ENCODE measurements at places on chromosomes 5 and 9.

DNA sequence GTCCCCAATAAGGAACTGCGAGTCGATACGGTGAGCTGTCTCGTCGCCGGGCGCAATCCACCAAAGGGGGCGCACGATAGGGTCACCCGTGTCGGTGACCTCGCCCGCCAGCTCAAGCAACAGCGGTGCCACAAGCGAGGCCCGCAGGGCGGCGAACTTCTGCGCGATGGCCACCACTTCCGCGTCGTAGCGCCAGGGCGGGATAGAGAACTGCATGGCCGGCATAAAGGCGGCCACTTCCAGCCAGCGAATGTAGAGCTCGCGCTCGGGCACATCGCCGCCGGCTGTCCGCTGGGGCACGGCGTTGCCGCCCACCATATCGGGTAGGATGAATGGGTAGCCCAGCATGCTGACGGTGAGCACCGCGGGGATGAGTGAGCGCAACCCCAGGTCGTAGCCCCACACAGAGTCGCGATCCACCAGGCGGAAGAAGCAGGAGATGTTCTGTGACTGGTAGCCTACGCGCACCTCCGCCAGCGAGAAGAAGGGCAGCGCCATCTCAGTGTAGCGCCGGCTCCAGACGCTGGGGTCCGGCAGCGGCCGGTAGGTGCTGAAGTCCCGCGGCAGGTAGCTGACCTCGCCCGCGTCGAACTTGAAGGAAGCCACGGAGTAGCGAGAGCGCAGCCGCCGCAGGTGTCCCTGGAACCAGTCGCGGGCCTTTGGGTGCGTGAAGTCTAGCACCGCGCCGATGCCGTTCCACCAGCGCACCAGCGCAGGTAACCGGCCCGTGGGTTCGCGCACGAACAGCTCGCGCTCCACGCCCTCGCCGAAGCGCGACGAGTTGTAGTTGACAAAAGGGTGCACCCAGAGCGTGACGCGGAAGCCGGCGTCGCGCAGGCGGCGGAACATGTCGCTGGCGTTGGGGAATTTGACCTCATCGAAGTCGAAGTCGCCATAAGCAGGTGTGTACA lies 5.5 kb downstream of the MYORG start:
- no peak for DNase-seq

DNA sequence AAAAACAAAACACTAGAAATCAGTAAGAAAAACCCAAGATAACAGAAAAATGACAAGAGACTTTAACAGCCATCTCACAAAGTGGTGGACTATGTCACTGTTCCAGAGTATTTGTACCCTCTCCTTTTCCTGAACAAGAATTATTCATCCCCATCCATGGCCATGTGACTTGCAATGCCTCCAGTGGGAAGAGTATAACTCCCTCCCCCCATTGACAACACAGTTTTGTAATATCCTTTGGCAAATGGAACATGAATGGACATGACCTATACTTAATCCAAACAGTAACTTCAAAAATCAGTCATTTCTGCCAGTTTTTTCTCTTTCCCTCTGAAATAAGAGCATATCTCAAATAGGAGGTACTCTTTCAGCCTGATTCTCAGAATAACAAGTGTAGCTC lies 33.9 kb downstream of the PTBP3 start:
- no peak for DNase-seq

DNA sequence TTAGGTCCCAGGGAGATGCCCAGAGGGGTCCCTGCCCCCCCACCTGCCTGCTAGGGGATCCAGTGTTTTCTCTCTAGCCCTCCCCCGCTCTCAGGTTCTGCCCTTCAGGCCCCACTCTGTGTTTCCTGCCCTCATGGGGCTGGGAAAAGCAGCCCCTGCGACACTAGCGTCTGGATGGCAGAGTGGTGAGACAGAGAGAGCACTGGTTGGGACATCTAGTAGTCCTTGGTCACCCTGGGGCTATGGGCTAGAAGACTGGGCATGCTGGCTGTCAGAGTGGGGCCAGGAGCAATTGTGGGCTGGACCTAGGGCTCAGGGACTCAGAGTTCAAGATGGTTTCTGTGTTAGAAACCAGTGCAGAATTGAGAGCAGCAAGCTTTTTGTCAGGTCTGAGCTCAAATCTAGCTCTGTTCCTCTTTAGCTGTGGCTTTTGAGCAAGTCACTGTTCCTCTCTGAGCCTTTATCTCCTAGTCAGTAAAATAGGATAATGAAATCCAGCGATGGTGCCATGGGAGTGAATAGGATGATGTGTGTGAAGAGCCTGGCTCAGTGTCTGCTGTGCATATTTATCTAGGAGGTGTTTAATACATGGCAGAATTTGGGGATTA lies 39.0 kb downstream of the RGS3 start:
- DNase-seq = no peak

- no peak for DNase-seq
These were observed 8.6 kb upstream of the ZNF169 start for GRCh38 chr9:94250456-94250855.

- DNase-seq = peak; percentile 34
These were observed 32.7 kb downstream of the PRUNE2 start for GRCh38 chr9:76873056-76873792.

- no peak for DNase-seq
These were observed 44.0 kb downstream of the FANCC start for GRCh38 chr9:95273369-95274022.

DNA sequence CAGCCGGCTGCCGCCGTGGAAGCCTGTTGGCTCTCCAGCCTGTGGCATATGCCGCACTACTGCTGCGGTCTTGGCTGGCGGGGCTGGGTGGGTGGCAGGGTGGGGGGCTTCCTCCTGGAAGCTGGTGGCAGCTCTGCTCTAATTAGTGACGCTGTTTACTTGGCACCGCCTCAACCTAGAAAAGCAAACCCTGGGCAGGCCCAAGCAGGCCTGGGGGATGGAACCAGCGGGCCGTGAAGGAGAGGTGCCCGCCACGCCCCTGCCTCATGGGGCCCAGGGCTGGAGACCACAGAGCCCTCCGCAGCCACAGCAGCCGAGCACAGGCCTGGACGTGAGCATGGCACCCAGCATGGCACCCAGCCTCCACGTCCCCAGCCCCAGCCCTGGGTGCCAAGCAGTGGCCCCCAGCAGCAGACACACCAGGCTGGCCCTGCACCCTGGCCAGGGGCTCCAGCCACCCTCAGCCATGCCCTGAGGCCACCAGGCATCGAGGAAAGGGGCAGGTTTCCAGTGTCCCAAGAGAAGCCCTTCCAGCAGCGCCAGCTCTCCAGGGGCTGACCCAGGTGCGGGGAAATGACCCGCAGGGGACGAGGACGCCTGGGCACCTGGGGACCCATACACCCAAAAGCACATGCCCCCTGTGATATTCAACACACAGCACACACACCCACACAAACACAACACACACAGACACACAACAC lies 5.4 kb upstream of the CCDC187 start:
- DNase-seq = peak; percentile 46

DNA sequence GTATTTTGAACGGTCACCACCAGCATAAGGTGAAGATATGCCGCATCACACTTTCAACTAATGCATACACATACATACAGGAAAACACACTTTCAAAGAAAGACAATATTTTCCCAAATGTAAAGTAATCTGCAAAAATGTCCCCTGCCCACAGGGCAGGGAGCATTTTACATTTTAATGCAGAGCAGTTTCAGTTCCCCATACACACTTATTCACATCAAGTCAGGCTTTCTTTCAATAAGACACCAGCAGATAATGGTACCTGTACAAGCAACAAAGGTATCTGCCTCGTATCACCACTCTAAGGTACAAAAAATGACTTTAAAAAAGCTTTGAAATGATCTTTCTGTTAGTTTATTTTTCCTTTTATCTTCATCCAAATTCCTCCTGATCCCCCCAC lies 247.1 kb upstream of the CCNG1 start:
- no peak for DNase-seq

DNA sequence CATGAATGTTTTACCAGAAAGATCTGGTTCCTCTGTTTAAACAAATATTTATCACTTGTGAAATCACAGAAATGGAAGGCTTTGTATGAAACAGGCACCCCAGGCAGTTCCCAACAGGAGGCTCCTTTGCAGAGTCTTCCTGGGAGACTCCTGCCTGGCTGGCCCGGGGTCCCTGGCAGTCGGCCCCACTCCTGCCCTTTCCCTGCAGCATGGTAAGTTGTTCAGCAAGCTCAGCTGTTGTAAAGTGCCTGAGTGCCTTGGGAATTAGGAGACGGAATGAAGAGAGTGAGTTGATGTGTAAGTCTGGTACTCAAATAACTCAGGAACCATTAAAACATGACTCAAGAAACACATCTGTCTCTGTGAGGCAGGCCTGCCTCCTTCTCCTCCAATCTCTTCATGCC lies 17.5 kb upstream of the LHFPL2 start:
- no peak for DNase-seq

- no peak for DNase-seq
These were observed 30.0 kb downstream of the GFPT2 start for GRCh38 chr5:180323160-180323559.

DNA sequence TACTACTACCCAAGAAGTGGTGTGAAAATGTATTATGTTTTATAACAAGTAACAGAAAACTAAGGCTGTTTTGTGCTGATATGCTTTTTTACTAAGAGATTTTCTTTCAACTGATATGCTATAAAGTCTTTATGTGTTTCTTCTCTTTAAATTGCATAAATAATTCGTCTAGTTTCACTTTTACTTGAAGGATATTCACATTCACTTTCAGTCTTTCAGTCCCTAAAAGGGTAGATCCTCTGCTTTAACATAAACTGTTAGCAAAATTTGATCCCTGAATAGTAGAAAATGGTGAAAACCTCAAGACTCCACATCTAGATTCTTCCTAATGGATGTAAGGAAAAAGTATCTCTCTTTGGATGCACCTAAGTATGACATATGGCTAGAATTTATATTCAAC lies 69.0 kb upstream of the FST start:
- DNase-seq = no peak

DNA sequence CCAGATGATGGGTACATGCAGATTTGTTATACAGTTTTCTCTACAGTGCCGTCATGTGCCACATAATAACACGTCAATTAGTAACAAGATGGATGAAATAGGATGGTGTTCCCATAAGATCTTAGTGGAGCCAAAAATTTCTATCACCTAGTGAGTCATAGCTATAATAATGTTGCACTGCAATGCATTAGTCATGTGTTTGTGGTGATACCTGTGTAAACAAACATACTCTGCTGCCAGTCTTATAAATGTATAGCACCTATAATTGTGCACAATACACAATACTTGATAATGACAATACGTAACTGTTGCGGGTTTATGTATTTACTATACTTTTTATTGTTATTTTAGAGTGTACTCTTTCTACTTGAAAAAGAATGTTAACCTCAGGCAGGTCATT lies 865.4 kb downstream of the MAT2B start:
- no peak for DNase-seq

DNA sequence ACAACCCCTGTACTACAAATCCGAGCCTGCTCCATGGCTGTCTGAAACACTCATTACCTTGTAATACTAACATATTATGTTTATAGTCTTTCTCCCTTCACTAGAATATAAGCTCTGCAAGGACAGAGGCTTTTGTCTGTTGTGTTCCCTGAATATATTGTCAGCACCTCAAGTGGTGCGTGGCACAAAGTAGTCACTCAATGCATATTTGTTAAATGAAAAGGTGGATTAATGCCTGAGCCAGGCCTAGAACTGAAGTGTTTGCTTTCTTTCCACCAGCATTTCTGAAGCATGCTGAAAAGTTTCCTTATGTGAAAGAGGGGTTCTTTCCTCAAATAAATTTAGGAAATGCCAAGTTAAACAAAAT lies 36.3 kb downstream of the ELL2 start:
- DNase-seq = no peak

- no peak for DNase-seq
These were observed 137.8 kb upstream of the RGMB start for GRCh38 chr5:98635656-98636055.

- DNase-seq = peak; percentile 85
These were observed 451.6 kb upstream of the CD180 start for GRCh38 chr5:67648201-67648671.

- DNase-seq = no peak
These were observed 70.8 kb upstream of the COL5A1 start for GRCh38 chr9:134570711-134571325.

GRCh38 chr5:111135946-111136345 lies 43.8 kb downstream of the WDR36 start:
- DNase-seq = peak; percentile 48

GRCh38 chr9:138022756-138023393 lies 145.3 kb downstream of the CACNA1B start:
- peak; percentile 8 for DNase-seq

DNA sequence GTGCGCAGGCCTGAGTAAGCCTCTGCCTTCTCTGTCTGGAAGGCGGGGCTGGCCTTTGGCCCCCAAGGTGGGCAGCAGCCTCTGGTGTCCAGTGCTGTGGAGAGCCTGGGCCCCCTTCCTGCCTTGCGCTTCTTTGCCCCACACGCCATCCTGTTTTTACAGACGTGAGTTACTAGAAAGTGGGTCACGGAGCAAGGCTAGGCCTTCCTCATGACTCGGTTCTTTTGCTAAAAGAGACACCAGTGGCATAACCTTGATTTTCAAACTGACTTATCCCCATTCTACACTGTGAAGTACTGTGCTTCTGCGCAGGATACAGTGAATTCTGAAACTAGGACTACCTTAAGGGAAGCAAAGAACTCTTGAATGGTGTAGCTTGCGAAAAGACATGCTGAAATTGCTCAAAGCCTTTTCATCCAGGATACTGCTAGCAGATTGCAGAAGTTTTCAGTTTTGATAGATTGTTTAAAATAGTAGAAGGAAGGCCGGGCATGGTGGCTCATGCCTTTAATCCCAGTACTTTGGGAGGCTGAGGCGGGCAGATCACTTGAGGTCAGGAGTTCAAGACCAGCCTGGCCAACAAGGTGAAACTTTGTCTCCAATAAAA lies 7.2 kb downstream of the ROPN1L start:
- no peak for DNase-seq

- peak; percentile 56 for DNase-seq
These were observed 70.4 kb downstream of the GADD45G start for GRCh38 chr9:89675058-89675742.

GRCh38 chr9:78857373-78858225 lies 560.7 kb downstream of the PSAT1 start:
- DNase-seq = no peak

DNA sequence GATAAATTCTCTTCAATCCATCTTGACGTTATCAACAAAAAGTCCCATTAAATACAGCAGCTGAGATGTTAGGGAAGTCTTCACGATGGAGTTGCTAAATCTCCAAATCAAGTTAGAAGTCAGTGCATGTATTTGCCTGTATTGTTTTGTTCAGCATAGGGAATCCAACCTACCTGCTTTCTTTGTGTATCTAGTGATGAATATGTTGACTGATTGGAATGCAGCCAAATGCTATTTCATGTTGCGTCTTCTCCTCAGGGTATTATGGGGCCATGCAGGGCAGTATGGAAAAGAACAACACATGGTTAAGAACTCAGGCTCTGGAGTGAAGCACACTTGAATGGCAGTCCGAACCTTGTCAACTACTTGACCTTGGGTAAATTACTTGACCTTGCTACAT lies 529.5 kb upstream of the ZNF462 start:
- no peak for DNase-seq

GRCh38 chr5:53350991-53351770 lies 129.2 kb upstream of the FST start:
- DNase-seq = no peak

DNA sequence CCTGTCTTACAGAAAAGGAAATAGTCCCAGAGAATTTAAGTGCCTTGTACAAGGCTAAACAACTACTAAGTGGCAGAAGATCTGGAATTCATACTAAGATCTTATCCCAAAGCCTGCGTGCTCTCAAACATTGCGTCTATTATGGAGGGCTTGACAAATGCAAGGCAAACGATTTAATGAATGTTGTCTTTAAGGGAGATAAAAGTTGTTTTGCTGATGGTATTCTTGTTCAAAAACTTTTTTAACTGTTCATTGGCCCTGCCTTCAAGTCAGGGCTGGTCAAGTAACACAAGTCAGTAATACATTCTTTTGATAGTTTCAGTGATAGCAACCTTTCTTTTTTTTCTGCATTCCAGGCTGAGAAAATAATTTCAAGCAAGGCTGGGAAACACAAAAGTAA lies 1.7 kb upstream of the SLC38A9 start:
- DNase-seq = no peak

All from astrocyte of the hippocampus (primary cell).